ENCODE measurements at places on chromosomes 1 and 21.

DNA sequence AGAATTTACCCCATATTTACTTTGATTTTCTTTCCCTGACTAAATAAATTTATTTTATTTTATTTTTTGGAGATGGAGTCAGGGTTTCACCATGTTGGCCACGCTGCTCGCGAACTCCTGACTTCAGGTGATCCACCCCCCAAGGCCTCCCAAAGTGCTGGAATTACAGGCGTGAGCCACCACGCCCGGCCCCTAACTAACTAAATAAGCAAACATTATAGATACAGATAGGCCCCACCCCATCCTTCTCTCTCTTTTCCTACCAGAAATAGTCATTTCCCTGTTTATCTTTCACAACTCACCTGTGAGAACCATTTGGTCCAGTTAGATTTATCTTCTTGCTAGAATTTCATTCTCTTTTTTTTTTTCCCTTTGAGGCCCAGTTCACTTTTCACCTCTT is 167.3 kb downstream of the DISC1 start:
- DNase-seq = no peak

DNA sequence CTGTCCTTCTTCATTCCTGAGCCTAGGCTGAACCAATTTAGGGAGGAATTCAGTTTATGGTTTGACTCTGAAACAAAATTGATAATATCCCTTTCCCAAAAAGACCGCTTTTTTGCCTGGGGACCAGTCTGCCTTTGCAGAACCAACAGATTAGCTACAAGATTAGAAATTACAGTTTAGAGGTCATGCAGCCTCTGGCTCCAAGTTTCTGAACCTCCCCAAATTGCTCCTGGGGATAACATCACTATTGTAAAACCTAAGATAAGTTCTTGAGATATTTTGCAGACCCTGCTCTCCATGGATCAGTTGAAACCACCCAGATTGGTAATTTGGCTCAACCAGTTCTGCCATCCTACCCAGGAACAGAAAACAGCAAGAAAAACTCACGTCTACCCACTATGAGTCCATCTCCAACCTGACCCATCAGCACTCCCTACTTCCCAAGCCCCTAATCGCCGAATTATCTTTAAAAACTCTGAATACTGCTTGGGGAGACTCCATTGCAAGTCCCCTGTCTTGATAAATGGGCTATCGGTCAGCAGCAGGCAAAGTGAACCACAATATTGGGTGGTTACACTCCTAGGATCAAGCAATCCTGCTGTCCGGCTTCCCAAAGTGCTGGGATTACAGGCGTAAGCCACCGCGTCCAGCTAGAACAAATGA is 605 bp upstream of the RABGGTB start:
- no peak for DNase-seq

DNA sequence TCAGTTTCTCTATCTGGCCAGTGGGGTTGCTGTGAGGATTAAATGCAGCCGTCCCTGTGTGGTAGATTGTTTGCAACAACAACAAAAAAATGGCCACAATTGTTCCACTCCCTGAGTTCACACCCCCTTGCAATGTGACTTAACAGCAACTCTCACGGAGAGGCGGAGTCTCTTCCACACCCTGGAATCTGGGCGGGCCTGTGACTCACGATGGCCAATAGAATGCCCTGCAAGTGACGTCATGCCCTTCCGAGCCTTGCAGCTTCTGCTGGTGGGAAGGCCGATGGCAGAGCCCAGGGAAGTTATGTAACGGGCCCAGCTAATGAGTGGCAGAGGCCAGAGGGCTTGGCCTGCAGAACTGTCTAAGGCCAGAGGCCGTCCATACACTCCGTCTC is 87.9 kb downstream of the RIPK4 start:
- peak; percentile 99 for DNase-seq

DNA sequence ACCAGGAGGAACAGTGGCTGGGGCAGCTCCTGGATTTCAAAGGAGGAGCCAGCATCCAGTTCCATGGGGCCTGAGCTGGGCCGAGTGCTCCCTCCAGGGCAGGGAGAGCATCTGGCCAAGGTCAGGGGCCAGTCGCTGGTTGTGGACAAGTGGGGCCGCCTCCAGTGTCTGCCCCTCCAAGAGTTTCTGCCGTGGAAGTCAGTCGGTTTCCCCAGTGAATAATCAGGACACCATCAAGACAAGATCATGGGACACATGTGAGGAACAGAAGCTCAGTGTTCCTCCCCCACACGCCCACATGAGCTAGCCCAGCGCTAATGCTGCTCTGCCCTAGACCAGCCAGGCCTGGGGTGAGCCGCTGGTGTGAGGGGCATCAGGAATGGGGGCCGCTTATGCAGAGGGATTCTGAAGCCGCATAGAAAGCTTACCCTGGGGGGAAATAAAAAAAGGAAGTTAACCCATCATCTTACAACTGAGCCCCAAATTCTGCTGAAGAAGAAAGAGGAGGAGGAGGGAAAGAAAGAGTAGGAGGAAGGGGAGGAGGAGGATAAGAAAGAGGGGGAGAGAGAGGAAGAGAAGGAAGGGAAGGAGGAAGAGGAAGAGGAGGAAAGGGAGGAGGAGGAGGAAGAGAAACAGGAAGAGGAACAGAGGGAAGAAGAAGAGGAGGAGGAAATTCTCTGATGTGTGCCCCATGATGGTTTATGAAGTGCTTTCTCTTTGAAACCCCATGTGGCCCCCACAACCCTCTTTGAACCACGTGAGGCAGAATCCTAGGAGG is 198.4 kb downstream of the MATN1 start:
- DNase-seq = no peak

- no peak for DNase-seq
These were observed 167.2 kb upstream of the HMCN1 start for GRCh38 chr1:185566995-185567394.

DNA sequence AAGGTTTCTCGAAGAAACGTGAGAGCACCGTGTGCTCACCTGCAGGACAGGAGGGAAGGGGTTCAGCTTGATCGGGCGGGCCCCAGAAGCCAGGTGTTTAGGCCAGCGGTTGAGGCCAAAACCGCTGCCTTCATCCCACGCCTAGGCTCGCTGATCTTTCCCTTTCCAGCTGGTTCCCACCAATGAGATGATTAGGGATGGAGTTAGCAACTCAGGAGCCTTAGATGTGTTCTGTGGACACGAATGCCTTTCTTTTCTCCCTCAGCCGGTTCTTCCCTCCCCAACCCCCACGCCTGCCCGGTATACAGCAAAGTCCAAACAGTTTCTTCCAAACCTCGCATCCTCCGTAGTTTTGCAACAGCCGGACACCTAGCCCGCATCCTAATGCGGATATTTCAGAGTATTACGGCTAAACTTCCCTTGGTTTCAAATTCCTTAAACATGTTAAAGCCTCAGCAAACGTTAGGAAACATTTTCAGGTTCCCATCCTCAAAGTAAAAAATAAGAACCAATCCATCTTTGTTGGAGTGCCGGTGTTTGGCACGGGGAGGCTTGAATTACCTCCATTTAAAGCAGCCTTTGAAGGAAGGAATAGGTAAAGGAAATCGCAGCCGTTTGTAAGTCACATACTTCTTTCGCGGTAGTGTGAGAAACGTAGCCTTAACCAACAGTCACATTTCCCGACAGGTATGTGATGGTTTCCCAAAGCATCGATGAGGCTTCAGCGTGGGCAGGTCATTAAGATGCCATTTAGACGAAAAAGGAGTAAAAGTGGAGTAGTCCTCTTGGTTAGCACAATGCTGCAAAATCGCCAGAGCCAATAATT is 1.1 kb downstream of the LRRC8C start:
- peak; percentile 44 for DNase-seq

DNA sequence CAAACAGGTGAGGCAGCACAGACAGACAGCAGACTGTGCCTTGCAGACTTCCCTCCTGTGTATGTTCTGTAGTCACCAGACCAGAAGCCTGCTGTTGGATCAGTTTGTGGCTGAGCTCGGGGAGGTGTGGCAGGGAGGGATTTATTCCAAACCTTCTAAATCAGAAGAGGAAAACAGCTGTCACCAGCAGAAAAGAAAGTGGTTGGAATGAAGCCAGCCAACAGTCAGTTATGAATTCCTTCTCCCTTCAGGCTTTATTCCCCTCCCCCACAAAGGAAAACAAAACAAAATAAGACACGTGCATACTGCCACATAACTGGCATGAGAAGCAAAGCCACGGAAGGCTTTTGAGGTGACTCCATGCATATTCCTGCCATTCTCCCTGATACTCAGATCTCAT is 19.0 kb upstream of the PIGV start:
- no peak for DNase-seq

DNA sequence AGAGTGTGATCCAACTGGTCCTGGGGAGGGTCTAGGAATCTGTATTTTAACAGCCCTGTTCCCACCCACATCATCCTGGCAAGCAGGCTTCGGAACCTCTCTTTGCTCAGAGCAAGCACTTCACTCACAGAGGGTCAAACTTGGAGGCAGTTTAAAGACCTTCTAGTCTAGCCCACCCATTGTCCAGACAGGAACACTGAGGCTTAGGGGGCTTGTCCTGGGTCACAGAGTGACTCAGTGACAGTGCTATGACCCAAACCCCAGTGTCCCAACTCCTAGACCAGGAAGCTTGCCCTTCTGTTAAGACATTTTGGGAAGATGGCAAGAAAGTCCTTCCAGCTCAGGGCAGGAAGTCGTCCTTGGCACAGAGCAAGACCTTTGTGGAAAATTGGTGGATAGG is 36.5 kb downstream of the FBXO2 start:
- DNase-seq = no peak

GRCh38 chr1:217620814-217621213 is 10.1 kb downstream of the GPATCH2 start:
- DNase-seq = no peak

DNA sequence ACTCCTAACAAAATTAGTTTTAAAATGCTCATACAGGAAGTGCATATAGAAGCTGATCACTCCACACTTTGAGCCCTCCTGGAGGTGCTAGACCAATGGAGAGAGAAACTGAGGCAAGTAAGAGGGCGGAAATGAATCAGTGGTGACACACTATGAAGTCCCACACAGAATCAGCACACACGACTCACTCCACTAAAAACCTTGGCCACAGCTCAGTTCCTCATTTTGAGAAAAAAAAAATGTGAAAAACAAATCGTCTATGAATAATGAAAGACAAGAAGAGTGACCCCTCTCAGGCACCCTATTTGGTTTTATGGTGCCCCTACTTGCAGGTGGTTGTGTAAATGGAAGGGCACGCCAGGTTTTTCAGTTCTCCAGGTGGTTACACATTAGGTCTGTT is 675.1 kb upstream of the BRINP3 start:
- DNase-seq = no peak

Data from kidney (tissue), 22 donors.